Activated CD8-positive, alpha-beta T cell treated with anti-CD3 and anti-CD28 coated beads for 36 hours (primary cell): ENCODE measurements at places on chromosomes 2 and 18.
A peak's percentile ranks its signal among the peaks of the same experiment; 100 is the strongest.

- H3K4me1 ChIP-seq = no peaks in the 10 kb centered on the region
- DNase-seq = no peak
- H3K27me3 ChIP-seq = no peaks in the 10 kb centered on the region
- H3K36me3 ChIP-seq = peaks cover 51% of the 10 kb centered on the region
- H3K27ac ChIP-seq = no peak overlapping the region
- H3K4me3 ChIP-seq = no peak overlapping the region
Measured at GRCh38 chr2:48482313-48482712, 47.6 kb upstream of the STON1 start.

GRCh38 chr2:105712981-105713596, 31.6 kb upstream of the NCK2 start:
- H3K4me3 ChIP-seq = no peak overlapping the region
- DNase-seq = no peak
- no peaks in the 10 kb centered on the region for H3K27me3 ChIP-seq
- no peaks in the 10 kb centered on the region for H3K4me1 ChIP-seq
- H3K36me3 ChIP-seq = no peaks in the 10 kb centered on the region

DNA sequence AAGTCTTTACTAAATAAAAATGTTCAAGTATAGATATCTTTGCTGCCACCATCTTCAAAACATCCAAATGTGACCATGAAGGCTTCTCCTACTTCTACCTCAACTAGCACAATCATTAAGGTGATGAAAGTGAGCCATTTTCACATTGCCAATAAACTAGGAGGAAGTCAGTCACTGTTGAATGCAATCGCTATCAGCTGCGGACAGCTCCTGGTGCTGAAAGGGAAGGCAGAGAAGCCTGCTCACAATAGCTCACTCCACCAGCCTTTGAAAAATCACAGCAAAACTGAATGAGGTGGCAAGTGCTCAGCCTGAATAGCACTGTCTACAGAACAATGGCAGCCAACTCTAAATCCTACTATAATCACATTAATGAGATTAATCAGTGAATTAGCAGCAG, 2.2 kb downstream of the MYT1L start:
- no peak overlapping the region for H3K27ac ChIP-seq
- H3K4me3 ChIP-seq = no peak overlapping the region
- H3K27me3 ChIP-seq = no peaks in the 10 kb centered on the region
- DNase-seq = peak; percentile 12
- no peaks in the 10 kb centered on the region for H3K36me3 ChIP-seq

DNA sequence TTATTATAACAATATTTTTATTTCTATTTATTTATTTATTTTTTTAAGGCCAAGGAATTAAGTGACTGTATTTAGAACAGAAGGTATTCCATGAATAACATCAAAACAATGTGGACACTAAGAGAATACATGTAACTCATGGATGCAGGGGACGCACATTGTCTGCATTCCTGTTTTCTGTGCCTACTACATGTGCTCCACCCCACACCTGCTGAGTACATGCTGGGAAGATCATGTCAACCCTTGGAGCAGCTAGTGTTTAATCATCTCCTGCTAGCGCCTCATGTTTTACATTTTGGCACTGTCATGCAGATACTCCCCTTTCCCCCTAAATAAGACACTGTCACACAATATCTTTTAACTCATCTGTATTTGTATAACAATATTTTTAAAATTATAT, 29.3 kb downstream of the DPYSL5 start:
- DNase-seq = no peak
- H3K27me3 ChIP-seq = peaks cover 14% of the 10 kb centered on the region
- no peak overlapping the region for H3K27ac ChIP-seq

DNA sequence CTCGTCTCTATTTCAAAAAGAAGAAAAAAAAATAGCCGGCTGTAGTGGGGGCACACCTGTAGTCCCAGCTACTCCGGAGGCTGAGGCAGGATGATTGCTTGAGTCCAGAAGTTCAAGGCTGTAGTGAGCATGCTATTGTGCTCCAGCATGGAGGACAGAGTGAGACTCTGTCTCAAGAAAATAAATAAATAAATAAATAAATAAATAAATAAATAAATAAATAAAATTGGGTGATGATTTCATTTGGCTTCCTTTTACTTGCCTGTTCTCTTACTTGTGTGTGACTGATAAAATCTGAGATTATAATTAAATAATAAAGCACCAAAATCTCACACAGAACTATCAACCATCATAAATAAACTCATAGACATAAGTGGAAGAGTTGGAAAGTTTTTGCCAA, 657.8 kb downstream of the NRXN1 start:
- no peaks in the 10 kb centered on the region for H3K27me3 ChIP-seq
- no peak for DNase-seq
- no peaks in the 10 kb centered on the region for H3K4me1 ChIP-seq
- no peak overlapping the region for H3K4me3 ChIP-seq
- no peak overlapping the region for H3K27ac ChIP-seq

DNA sequence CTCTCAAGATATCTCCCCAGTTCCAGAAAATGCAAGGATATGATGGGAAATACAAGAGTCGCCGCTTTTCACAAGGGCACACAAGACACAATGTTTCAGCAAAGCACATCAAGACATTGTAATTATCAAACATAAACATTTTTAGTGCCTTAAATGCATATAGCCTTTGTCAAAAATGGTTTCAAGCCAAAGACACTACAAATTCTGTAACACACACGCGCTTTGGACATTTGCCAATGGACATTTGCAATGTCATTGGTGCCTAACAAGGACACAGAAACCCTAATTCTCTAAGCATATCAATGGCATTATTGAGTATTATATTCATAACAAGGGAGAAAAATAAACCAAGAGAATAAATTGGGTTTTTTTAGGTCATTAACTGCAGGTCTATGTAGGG, 16.1 kb downstream of the ADD2 start:
- H3K27ac ChIP-seq = no peak overlapping the region
- H3K4me1 ChIP-seq = peaks cover 5% of the 10 kb centered on the region
- no peak overlapping the region for H3K4me3 ChIP-seq
- peaks cover 4% of the 10 kb centered on the region for H3K36me3 ChIP-seq

DNA sequence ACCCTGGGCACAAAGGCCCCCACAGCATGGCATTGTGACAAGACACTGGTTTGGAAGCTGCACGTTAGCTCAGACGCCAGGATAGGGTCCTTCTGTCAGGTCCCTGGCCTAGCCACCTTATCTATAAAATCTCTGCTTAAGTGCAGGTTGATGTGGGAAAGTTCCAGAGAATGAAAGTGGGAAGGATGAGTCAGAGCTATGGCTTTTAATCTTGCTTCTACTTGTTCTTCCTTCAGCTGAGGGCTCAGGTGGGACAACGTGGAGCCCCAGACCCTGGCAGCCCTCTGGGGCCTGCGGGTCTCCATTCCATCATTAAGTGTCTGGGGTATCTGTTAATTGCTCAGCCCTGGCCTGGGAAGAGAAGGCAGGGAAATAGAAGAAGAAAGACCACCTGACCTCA, 64.5 kb downstream of the CELF4 start:
- no peaks in the 10 kb centered on the region for H3K36me3 ChIP-seq
- no peak overlapping the region for H3K4me3 ChIP-seq
- no peak for DNase-seq

DNA sequence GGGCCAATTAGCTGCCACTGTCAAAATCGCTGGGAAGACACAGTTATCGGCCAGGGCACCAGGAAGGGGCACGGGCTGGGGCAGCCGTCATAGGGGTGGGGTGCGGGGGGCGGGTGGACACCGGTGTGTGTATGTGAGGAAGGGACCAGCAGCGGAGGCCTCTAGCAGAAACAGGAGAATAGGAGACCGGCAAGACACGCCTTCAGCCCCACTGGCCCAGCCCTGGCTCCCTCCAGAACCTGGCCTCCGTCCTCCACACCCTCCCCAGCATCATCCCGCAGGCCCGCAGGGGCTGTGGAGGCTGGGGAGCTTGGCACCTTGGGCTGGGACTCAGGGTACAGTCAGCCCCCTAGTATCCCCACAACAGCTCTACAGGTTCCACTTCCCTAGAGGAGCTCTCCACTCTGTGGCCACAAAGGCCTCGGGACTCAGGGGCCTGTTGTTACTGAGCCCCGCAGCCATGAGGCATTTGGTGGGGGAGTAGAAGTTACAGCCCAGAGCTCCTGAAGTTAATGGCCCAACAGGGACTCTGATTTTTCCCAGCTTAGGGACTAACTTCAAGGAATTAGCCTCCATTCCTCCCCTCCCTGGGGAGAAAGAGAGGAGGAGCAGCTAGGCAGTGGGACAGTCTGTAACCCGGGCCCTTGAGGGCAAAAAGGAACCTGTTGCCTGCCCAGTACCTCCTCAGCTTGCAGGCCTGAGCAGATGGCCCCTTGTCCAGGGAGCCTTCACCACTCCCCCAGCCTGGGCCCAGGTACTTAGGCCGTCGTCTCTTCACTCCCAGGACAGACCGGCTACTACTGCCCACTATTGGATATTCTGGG, 19.9 kb downstream of the SH2D6 start:
- H3K27ac ChIP-seq = peak overlapping the region; percentile 93
- DNase-seq = no peak
- peaks cover 33% of the 10 kb centered on the region for H3K4me1 ChIP-seq
- H3K27me3 ChIP-seq = no peaks in the 10 kb centered on the region
- peak overlapping the region; percentile 78 for H3K4me3 ChIP-seq

DNA sequence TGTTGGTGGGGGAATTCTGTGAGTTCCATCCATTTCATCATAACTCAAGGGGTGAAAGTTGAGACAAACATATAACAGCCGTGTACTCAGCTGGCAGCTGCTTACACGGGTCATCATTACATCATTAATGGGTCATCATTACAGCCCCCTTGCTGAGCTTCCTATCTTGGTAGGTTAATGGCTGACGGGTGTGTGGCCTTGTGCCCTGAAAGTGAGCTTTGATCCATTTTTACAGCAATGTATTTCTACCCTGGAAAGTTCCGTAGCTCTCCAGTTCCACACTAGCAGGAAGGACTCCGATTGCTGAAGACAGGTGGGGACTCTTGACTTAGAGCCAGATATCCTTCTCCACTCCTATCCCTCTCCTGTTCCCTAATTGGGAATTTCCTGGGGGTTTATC, 105.2 kb upstream of the DLX2 start:
- H3K36me3 ChIP-seq = no peaks in the 10 kb centered on the region
- no peak for DNase-seq
- no peak overlapping the region for H3K4me3 ChIP-seq
- H3K27me3 ChIP-seq = no peaks in the 10 kb centered on the region
- peaks cover 15% of the 10 kb centered on the region for H3K4me1 ChIP-seq

DNA sequence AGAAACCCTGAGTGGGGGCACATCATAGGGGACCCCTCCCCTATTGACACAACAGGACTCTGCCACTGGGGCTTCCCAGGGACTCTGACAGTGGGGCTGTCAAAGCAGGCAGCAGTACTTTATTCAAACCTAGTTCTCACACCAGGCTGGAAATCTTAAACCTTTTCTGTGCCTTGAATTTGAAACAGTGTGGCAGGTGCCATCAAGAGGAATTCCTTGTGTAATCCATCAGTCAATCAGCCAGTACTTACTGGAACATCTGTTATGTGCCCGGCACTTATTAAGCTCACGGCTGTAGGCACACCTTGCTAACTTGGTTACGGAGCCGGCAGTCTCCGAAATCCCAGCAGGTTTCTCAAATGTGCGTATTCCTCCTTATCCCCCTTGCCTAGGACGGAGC, 12.0 kb downstream of the GLI2 start:
- no peaks in the 10 kb centered on the region for H3K4me1 ChIP-seq
- DNase-seq = no peak
- H3K4me3 ChIP-seq = no peak overlapping the region
- H3K27me3 ChIP-seq = peaks cover 10% of the 10 kb centered on the region

- no peak overlapping the region for H3K4me3 ChIP-seq
- H3K27ac ChIP-seq = no peak overlapping the region
- peaks cover 14% of the 10 kb centered on the region for H3K36me3 ChIP-seq
Measured at GRCh38 chr2:189751080-189751658, 11.4 kb downstream of the OSGEPL1 start.

- DNase-seq = no peak
- H3K4me1 ChIP-seq = no peaks in the 10 kb centered on the region
- H3K27ac ChIP-seq = no peak overlapping the region
- no peaks in the 10 kb centered on the region for H3K36me3 ChIP-seq
- H3K4me3 ChIP-seq = no peak overlapping the region
Measured at GRCh38 chr2:6054161-6054671, 362.0 kb downstream of the SOX11 start.

- H3K27ac ChIP-seq = no peak overlapping the region
- no peak for DNase-seq
- H3K27me3 ChIP-seq = no peaks in the 10 kb centered on the region
Measured at GRCh38 chr2:74423231-74424095, 1.9 kb downstream of the WDR54 start.

GRCh38 chr18:54829856-54830255, 1.6 kb downstream of the RAB27B start:
- no peak overlapping the region for H3K27ac ChIP-seq
- no peak for DNase-seq
- H3K4me3 ChIP-seq = no peak overlapping the region

DNA sequence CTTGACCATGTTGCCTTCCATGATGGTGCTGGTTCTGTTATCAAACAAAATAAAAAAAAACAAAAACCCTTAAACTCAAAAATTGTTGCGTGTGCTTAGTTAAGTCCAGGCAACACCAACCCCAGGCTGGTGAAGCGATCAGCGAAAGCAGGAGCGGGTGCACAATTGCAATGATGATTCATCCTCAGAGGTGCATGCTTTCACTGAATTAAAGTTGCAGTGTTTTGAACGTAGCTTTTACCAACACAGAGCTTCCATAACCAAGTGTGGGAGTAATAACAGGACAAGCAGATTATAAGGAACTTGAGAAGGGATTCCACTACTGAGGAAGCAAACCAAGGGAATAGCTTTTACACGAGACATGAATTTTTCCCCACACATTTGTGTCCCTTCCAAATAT, 39.7 kb upstream of the RAPH1 start:
- no peaks in the 10 kb centered on the region for H3K27me3 ChIP-seq
- H3K36me3 ChIP-seq = no peaks in the 10 kb centered on the region
- no peak overlapping the region for H3K4me3 ChIP-seq
- no peak overlapping the region for H3K27ac ChIP-seq
- H3K4me1 ChIP-seq = peaks cover 15% of the 10 kb centered on the region

DNA sequence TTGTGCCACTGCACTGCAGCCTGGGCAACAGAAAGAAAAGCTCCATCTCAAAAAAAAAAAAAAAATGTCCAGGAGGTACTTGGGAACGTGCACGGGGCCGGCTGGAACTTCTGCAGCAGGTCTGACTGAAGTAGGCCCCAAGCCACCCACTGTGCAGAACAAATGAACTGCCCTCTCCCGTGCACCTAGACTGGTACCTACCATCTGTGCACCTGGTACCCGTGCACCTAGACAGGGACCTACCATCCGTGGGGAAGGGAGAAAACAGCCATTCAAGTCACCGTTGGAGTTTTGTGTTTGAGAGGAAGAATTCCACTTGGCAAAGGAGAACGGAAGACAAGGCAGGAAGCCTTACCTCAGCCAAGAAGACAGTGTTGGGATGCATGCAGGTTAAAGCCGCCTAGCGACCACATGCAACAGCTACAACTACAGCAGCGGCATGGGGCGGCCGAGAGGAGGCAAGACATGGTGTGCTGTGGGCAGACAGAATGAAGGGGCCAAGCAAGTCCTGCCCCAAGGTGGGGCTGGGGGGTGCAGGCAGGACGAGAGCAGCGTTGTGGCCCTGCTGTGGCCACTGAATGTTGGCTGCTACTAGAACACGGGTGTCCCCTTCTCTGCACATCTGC, 16.1 kb downstream of the ST3GAL5 start:
- no peaks in the 10 kb centered on the region for H3K27me3 ChIP-seq
- peaks cover 5% of the 10 kb centered on the region for H3K36me3 ChIP-seq
- H3K4me1 ChIP-seq = peaks cover 41% of the 10 kb centered on the region
- DNase-seq = no peak
- no peak overlapping the region for H3K4me3 ChIP-seq

- no peak overlapping the region for H3K27ac ChIP-seq
- peaks cover 42% of the 10 kb centered on the region for H3K27me3 ChIP-seq
- DNase-seq = peak; percentile 41
- H3K4me1 ChIP-seq = no peaks in the 10 kb centered on the region
- no peaks in the 10 kb centered on the region for H3K36me3 ChIP-seq
Measured at GRCh38 chr2:98175811-98176210, 88.8 kb downstream of the VWA3B start.
